ENCODE measurements at places on chromosomes 16 and 17.

- DNase-seq = no peak
These were observed 7.4 kb downstream of the MAP3K3 start for GRCh38 chr17:63629627-63630026.

GRCh38 chr17:7476494-7476893, 2.9 kb downstream of the ZBTB4 start:
- DNase-seq = peak; percentile 25

- no peak for DNase-seq
These were observed 26.0 kb downstream of the COPZ2 start for GRCh38 chr17:48011405-48012150.

DNA sequence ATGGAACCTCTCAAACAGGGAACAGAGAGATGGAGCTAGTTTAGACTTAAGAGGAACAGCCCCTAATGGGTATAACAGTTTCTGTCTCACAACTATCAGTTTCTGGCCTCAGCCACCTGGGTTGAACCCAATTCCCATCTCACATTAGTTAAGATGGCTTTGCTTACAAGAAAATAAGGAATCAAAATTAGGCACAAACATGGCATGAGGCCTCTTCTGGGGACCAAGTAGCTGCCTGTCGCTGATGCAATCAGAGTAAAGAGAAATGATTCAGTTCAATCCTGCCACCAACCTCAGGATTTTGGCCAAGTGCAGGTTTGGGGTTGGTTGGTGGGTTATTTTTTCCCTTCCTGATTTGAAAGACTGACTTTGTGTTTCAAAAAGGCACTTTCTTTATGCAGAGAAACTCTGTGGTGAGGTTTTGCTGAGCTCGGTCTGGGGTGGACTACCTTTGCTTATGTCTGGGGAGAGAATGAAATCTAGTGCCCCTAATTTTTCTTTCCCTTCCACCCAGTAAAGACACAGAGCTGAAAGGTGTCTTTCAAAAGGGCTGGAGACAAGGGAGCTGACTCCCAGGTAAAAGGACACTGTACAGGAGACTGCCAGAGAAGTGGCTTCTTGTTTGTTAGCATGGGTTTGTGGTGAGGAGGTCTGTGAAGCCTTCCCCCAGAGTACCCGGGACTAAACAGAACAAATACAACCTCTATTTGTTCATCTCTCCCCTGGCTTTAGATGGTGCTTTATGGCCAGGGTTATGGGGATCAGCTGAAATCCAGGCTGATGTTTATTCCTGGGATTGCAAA, 44.8 kb upstream of the NFAT5 start:
- no peak for DNase-seq

DNA sequence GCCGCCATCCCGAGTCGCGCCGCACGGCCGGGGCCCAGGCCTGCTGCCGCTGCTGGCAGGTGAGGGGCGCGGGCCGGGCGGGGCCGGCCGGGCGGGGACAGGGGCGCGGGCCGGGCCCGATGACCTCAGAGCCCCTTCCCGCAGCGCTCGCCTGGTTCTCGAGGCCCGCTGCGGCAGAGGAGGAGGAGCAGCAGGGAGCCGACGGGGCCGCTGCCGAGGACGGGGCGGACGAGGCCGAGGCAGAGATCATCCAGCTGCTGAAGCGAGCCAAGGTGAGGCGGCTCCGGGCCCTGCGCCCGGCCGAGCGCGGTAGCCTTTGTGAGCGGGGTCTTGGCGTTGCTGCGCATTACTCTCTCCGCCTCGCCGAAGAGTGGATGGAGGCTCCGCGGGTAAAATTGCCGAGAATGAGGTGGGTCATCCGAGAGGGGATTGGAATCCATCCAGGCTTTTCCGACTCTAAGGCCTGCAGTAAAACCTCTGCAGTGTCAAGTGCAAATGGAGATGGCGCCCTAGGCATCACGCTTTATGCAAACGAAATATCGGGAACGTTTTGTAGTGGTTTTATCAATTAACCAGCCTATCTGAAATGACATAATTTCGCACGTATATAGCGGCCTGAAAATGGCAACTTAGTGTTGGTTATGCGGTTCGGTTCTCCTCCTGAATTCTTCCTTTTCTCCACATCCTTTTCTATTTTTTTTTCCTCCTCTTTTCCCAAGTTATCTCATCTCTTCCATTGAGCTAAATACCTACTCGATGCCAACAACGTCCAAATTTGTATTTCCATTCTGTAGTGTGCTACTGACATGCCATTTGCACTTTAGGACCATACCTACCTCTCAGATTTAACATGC, 577 bp downstream of the TTC19 start:
- no peak for DNase-seq

- DNase-seq = no peak
These were observed 46.4 kb downstream of the MYH11 start for GRCh38 chr16:15810411-15810810.

- peak; percentile 12 for DNase-seq
These were observed 49.4 kb upstream of the GSE1 start for GRCh38 chr16:85563515-85564276.

- DNase-seq = no peak
These were observed 91.4 kb downstream of the SYCE1L start for GRCh38 chr16:77290451-77291115.
